ENCODE measurements at places on chromosomes 13 and 19.

DNA sequence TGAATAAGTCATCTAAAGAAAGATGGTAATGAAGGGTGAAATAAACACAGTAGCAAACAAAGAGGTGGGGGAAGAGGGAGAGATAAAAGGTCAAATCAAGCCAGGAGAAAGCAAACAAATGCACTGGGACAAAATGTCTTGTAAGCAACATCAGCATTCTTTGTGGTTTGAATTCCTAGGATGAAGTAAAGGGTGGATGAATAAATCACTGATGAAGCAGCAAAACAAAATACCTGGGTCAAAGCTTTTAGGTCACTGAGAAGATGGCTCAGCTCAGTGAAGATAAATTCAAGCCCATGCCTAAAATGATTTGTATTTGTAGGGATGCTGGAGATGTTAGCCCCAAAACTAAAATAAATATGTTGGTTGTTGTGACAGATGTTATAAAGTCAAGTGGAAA is 86.5 kb upstream of the FBXL3 start:
- no peak for DNase-seq

GRCh38 chr13:99636728-99637353 is 135.6 kb downstream of the TM9SF2 start:
- DNase-seq: no peak

- no peak for DNase-seq
Observed at GRCh38 chr13:88908961-88909441, 1237.8 kb downstream of the SLITRK5 start.

DNA sequence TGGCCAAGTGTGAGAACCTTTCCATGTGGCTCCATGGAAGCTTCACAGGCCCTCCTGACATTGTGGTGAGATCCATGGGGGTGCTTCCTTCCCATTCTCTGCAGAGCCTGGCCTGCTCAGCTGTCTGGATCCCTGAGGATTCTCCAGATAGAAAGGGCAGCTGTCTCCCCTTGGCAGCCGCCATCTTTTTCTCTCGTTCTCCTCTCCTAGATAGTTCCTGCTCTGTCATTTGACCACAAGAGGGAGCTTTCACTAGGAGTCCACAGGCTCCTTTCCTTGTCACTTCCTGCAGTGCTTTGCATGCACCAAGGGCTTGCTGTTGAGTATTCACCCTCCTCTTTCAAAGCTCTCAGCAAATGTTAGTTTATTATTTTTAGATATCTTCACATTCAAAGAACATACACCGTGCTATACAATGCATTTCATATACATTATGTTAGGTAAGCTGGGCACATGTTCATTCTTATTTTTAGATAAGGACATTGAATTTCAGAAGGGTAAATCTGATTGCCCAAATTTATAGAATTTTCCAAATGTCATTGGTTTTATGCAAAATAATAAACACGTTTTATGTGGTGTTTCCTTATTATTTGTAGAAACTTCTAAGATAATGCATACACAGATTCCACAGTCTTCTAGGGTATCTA is 133.2 kb downstream of the FRY start:
- DNase-seq: no peak

DNA sequence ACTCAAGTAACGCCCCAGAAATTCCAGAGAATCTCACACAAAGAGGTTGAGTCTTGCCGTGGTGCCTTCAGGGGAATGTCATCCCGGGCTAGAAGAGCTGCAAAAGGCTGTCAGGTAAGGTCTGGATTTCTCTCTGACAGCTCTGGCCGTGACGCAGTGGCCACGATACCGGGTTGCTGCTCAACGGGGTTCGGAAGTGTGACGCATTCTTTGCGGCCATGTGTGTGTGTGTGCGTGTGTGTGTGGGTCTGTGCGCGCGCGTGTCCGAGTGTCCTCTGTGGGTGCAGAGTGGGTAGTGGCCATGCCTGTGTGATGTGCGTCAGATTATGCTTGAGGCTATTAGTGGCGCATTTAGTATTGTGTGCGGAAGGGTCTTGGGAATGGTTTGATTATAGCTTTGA is 306 bp downstream of the ZNF540 start:
- DNase-seq: peak; percentile 69

DNA sequence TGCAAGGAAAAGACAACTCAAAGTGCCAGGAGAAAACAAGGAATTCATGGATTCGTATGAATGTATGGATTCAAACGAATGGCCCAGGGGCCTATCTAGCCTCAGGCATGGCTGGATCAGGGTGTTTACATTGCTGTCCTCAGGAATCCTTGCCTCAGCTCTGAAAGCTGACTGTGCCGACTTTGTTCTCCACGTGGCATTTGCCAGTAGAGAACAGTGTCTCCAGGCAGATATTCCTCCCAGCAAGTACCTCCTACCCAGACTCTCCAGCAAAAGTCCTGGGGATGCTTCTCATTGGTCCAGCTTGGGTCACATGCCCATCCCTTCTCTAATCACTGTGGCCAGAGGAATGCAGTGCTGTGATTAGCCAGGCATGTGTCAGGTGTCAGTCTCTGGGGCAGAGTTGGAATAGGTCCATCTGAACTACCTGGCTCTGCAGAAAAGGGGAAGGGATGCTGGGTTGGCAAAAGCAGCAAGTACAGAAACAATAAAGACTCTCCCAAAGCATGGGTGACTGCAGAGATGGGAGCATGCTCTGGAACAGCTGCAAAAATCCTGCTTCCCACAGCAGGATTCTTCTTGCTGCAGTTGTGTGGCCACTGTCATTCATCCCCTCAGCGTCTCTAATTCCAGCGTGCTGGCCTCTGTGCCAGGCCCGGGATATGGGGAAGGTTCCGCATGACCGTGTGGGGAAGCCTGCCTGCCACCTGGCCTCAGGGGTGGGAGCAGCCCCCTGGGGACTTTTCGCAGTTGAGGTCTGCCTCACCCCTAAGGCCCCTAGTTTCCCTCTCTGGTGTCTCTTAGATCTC is 30.0 kb downstream of the CCNE1 start:
- no peak for DNase-seq

DNA sequence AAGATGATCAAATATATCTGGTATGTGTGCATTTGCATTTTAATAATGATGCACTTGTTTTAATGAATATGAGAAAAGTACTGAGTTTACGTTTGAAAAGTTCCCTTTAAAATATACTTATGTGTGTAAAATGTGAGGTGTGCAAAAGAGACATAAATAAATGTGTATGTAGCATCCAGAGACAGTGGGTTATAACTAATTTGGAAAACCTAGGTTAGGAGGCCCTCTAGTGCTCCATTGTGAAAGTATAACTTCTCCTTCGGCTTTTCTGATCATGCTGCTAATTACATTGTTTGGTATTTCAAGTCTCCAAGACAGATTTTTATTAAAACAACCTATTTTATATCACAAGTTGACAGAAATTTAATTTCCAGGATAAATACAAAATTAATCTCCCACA is 30.1 kb downstream of the SCEL start:
- peak; percentile 23 for DNase-seq

DNA sequence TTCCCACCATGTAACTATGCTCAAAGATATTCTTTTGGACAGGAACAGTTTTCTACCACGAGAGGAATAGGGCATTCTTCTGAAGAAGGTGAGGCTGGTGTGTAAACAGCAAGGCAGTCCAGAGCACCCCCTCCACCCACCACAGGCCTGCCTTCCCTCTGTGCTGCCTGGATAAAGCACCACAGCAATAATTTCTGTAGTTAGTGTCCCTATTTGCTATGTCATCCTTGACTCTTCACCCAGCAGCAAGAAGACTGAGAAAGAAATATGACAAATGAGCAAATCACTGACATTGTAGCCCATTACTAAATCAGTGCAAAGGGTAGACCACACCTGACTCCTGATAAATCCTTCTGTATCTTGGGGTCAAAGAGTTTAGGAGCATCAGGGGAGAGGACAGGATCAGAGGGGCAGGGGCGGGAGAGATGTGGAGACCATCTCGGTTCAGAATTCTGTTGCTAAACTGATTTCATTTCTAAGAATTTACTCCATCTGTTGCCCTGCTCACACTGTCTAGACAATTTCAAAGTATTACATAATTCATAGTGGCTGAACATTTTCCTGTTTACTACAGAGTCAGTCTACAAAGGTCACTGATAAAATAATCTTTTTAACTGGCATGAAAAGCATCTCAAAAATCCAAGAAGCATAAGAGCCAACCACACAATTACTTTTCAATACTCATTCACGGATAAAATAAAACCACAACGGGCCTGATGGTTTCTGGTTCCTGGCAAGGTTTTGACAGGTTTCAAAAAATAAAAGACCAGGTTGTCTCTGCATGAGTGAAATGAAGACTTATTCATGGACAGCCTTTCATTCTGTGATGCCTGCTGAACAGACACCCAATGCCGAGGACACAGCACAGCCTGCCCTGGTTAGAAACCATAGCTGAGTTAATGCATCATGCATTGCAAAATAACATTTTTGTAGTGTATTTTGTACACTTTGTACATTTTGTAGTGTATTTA is 88.4 kb upstream of the IRS2 start:
- no peak for DNase-seq

GRCh38 chr13:76677043-76677442 is 209.2 kb downstream of the KCTD12 start:
- DNase-seq: no peak

- DNase-seq: no peak
Observed at GRCh38 chr13:19818223-19818842, 35.6 kb upstream of the PSPC1 start.

DNA sequence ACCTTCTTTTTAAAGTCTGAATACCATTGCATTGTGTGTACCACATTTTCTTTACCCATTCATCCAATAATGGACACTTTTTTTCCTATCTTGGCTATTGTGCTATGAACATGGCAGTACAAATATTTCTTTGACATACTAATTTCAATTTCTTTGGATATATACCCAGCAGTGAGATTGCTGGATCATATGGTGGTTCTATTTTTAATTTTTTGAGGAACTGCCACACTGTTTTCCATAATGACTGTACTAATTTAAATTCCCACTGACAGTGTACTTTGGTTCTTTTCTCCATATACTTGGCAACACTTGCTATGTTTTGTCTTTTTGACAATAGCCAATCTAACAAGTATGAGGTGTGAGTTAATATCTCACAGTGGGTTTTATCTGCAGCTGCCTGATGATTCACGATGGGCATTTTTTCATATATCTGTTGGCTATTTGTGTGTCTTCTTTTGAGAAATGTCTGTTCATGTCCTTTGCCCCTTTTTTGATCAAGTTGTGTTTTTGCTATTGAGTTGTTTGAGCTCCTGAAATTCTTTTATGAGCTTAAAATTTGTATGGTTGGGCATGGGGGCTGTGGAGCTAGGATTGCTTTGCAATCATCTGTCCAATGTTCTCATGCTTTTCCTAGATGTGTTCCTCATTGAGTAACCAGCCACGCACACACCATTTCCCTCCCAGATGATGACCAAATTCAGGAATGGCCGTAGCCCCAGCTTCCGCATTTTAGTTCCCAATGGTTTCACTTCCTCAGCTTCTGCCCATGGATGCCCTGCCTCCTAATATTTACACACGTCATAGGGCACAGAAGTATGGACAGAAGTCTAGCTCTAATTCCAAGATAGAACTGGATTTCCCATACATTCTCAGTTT is 380.0 kb upstream of the SGCG start:
- no peak for DNase-seq

GRCh38 chr19:55454787-55455243 is 6.6 kb downstream of the ISOC2 start:
- no peak for DNase-seq

- DNase-seq: no peak
Observed at GRCh38 chr19:32407004-32407992, 1.7 kb downstream of the DPY19L3 start.

- DNase-seq: no peak
Observed at GRCh38 chr13:42766016-42766415, 15.4 kb upstream of the FAM216B start.

- DNase-seq: no peak
Observed at GRCh38 chr19:35431145-35431807, 16.8 kb upstream of the FFAR2 start.

DNA sequence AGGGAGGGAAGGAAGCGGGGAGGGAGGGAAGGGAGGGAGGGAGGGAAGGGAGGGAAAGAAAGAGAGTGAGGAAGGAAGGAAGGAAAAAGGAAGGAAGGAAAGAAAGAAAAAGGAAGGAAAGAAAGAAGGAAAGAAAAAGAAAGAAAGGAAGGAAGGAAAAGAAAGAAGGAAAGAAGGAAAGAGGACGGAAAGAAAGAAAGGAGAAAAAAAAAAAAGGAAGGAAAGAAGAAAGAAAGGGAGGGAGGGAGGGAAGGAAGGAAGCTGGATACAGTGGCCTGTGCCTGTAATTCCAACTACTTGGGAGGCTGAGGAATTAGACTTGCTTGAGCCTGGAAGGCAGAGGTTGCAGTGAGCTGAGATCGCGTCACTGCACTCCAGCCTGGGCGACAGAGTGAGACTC is 35.3 kb downstream of the OLFM2 start:
- no peak for DNase-seq

Data from cerebellar nuclear complex (tissue), 1 donor.